Fibroblast of mammary gland (primary cell): ENCODE measurements at places on chromosomes 7 and 10.

DNA sequence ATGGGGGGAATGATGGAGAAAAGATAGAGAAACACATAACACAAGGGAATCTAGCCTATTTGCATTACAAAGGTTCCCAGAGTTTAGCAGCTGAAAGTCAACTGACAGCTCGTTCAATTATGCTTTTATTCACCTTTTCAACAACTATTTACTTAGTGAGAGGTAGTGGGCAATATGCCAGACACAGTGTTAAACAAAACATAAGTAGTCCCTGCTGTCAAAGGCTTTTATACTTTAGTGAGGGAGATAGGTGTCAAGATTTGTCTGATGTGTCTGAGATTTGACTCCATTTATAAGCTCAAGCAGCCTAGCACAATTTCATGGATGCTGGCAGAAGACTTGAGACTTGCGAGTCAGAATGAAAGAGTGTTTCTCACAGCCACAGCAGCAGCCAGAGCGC lies 549.0 kb upstream of the VSTM2A start:
- DNase-seq, result no peak

DNA sequence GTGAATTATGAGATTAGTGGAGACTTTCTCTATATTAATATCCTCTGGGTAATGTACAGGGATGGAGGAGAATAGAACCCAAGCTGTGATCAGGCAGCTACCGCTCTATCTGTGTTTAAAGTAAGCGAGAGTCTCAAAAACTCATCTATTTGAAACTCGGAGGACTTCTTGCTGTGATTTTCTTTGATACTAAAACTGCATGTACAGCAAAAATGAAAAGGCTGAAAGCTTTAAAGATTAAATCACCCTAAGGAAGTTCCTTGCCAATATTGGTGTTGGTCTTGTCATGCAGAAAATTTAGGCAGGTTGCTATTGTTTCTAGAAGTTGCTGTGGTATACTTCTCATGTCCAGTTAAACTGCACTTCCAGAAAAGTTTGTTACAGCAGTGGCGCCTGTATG lies 110.8 kb downstream of the DNAH11 start:
- DNase-seq, result no peak

- no peak for DNase-seq
These were observed 154.0 kb downstream of the SUGCT start for GRCh38 chr7:40288827-40289226.

DNA sequence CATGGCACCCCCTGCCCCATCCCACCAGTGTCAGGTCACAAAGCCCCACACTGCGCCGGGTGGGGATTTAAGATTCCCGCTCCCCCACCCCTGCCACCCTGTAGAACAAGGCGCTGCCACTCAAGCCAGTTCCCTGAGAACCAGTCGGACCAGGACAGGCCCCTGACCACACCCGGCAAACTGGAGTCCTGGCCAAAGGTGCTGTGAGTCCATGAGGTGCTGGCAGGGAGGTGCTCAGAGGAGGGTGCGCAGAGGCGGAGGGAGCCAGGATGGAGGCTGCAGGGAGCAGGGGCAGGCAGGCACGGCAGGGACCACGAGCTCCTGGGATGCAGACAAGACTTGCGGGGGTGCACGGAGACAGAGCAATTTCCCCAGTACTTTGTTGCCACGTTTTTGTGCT lies 19.7 kb upstream of the GDI2 start:
- DNase-seq, result no peak

DNA sequence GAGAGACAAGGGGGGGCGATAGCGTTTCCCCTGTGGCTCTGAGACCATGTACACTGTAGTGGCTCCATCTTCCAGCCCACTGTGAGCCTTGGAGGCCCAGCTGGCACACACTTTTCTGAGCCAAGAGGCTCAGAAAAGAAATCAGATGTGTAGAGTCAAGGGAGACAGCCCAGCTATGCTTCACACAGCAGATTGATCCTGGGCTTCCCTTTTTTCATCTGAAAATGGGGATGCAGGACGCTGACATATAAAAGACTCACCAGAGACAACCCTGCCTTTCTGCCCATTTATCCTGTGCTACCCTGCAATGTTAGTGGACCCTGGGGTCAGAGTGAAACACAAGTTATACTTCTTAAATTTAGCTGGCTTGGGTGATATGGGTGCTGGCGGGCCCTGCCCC lies 14.3 kb downstream of the TMEM273 start:
- DNase-seq, result no peak

DNA sequence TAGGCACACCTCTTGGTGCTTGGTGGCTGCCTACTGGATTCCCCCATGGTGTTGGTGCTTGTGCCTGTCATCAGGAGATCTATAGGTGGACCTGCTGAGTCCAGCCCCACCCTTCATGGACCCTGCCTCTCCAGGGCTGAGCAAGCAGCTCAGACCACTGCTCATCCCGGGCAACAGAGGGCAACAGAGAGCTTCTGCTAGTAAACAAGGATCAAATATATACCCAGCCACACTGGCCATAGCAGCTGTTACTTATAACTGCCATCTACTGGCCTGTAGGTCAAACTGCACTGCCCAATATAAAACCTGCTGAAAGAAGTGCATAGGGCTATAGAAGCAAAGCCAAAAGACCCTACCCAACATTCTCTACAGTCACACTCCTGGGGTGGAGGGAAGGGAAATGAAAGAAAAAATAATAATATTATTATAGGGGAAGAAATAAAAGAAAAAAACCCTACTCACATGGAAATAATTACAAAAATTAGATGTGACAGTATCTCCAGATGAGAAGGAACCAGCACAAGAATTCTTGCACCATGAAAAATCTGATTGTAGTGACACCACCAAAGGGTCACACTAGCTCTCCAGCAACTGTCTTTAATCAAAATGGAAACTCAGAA lies 54.9 kb upstream of the ZNF800 start:
- DNase-seq, result peak; percentile 68

DNA sequence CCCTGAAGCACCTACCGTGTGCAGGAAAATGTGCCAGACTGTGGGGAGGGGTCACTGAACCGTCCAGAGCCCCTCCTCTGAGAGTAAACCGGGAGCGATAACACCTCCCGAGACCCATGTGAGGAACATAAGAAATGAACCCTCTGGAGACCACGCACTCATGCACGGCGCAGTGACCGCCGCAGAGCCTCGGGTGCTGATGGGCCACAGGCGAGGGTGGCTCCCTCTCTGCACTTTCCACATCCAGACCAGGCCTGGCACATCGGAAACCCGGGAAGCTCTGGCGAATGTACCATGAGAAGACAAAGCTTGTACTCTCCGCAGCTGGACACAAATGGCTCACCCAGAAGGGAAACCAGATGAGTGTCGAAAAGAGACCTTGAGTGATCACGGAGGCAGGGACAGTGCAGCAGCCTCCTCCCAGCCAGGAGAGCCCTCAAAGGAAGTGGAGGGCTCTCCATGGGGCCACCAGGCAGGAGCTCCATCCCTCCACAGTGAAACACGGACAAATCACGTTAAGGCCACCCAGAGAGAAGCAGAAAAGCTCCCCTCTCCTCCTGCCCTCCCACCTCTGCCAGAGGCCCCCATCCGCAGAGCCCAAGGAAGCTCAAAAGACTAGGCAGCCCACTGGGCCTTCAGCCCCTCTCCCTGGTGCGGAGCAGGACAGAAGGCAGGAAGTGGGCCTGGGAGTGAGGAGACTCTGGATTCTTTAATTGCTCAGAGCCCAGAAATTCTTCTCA lies 178.1 kb upstream of the PPP2R2D start:
- DNase-seq, result no peak

GRCh38 chr7:7978860-7979259 lies 10.3 kb downstream of the GLCCI1 start:
- no peak for DNase-seq

DNA sequence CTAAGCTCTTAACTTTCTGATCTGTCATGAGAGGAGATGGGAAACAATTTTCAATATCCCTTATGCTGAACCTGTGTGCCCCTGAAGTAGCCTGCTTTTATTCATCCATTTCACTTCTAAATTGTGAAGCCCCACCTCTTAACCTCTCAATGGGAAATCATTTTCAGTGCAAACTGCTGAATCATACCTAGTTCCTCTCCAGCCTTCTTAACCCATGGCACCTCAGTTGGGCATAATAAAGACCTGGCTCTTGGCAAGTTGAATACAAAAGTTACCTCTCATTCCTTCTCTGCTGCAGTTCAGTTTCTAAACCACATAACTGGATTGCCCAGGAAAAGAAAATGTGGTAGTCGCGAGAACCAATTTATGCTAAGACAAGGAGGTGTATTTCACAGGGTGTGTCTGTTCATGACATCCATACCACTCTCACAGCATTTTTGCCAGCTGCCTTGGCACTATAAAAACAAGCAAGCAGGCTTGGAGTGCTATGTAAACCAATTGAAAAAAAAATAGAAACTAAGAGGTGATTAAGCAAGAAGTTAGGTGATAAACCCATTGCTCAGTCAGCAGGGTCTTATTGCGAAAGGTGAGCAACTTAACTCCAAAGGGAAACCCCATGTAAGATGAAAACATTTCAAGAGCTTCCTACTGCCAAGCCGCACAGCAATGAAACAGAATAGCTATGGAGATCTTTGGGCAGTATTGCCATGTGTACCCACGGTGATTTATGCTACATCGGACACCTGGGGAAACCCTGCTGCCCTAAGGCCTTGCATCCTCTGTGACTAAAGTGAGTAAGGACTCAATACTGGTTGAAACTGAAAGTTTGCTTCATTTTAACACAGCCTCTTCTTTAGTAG lies 57.0 kb upstream of the DKK1 start:
- DNase-seq, result peak; percentile 21

GRCh38 chr7:106952658-106953231 lies 87.7 kb downstream of the PIK3CG start:
- no peak for DNase-seq

DNA sequence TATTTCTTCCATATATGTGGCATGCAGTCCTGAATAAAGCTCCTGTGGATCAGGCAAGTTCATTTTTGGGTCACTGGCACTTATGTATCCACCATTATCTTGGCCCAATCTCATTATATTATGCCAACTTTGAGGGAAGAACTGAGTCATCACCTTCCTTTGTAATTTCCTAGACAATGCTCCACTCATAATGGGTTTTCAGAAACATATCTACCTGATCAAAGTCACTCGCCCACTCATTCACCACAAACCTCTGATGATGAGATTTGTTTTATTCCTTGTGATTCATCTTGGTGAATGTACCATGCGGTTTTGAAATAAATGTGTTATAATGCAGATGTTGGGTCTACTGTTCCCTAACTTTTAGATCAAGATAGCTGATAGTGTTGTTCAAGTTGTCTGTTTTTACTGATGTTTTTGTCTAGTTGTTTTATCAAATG lies 525.8 kb downstream of the KIF20B start:
- peak; percentile 95 for DNase-seq

- peak; percentile 24 for DNase-seq
These were observed 731.1 kb downstream of the ZWINT start for GRCh38 chr10:55629793-55630490.

- DNase-seq, result peak; percentile 96
These were observed 112.3 kb downstream of the JCAD start for GRCh38 chr10:29946953-29947700.

DNA sequence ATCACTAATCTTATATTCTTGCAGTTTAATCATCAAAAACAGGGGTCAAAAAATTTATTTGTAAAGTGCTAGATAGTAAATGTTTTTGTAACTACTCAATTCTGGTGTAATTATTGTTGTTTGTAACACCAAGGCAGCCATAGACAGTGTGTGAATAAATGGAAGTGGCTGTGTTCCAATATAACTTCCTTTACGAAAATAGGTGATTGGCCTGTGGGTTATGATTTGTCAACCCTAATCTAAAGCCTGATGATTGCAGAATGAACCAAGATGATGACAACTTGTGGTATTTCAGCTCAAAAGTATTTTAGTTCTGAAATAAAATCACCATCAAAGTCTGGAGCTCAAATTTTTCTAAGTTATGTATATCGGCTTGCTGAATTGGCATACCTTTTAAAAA lies 34.4 kb upstream of the ETV1 start:
- no peak for DNase-seq

- no peak for DNase-seq
These were observed 83.3 kb downstream of the VWDE start for GRCh38 chr7:12320241-12320986.

DNA sequence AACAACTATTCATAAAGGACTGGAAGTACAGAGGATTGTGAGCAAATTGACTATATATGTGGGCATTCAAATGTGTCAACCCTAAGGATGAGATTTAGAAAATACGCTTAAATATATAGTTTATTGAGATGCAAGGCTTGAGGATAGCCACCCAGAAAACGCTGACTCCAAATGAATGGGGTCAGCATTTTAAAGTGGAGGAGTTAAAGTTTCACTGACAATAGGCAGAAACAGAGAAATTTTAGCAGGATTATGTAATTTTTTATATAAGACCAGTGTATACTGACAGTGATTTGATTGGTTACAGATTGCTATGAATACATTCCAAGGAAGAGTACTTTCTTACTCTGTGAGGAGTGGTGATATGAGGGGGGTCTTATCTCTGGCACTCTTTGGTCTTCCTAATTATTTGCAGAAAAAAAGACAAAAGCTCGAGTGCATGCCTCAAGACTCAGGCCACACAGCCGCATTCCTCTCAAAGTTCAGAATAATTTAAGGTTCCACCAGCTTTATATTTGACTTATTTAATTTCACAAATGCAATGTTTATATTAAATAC lies 38.6 kb upstream of the ARL4A start:
- no peak for DNase-seq

DNA sequence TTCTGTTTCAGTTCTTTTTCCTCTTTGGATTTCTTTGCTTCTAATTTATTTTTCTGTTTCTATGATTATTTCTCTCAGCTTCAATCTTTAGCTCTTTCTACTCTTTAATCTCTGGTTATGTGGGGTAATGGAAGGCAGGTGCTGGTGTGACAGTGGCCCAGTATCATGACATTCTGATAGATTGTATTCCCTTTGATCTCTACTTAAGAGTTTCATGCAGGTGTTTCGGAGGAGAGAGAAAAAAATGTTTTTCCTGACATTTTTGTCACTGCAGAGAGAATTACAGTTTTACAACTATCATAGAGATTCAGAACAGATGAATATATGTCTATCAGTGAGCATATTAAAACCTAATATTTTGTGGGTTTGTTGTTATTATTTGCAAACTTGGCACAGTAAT lies 524.9 kb downstream of the CNTNAP2 start:
- no peak for DNase-seq

DNA sequence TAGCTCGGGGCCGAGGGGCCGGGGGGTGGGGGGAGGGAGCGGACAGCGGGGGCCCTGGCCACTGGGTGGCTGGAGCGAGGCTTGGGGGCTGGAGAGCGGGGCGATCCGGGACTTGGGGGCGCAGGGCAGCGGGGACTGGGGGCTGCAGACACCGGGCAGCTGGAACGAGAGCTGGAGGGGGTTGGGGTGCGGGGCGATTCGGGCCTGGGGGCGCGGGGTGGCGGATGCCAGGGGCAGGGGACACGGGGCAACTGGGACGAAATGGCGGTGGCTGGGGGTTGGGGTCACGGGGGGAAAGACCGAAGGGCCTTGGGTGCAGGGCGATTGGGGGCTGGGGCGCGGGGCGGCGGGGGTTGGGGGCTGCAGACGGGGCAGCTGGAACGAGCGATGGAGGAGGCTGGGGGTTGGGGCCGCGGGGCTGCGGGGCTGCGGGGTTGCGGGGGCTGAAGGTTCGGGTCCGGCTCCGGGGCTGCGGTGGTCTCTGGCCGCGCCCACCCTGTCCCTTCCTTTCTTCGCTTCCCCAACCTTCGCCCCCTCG lies 590 bp downstream of the COL26A1 start:
- DNase-seq, result no peak
